Stimulated activated CD8-positive, alpha-beta memory T cell treated with anti-CD3 and anti-CD28 coated beads, Interleukin-7, amount 100 ng/mL, for 48 hours (primary cell): ENCODE measurements at places on chromosomes 5 and 9.
A peak's percentile ranks its signal among the peaks of the same experiment; 100 is the strongest.

DNA sequence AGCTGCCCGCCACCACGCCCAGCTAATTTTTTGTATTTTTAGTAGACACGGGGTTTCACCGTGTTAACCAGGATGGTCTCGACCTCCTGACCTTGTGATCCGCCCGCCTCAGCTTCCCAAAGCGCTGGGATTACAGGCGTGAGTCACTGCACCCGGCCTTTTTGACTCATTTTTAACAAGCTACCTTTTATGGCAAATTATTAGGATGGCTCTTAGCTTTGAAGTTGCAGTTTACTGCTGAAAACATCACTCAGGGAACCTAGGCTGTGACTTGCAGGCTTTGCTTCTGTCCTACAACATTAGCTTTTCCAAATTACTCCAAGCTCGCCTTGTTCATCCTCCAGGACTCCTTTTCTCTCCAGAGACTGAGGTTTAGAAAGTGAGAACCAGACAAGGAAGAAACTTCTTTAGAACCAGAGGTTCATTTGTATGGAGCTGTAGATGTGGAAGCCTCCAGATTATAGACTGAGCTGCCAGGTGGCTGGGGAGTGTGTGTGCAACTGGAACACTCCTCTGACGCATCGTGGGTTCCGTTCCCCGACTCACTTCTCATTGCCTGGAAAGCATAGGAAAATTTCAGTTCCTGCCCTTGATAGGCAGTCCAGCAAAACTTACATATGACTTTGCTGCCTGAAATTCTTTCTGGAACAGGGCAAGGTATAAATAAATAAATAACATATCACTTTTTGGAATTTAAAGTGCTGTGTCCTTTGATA is 23.8 kb upstream of the SPTAN1 start:
- no peak for DNase-seq

DNA sequence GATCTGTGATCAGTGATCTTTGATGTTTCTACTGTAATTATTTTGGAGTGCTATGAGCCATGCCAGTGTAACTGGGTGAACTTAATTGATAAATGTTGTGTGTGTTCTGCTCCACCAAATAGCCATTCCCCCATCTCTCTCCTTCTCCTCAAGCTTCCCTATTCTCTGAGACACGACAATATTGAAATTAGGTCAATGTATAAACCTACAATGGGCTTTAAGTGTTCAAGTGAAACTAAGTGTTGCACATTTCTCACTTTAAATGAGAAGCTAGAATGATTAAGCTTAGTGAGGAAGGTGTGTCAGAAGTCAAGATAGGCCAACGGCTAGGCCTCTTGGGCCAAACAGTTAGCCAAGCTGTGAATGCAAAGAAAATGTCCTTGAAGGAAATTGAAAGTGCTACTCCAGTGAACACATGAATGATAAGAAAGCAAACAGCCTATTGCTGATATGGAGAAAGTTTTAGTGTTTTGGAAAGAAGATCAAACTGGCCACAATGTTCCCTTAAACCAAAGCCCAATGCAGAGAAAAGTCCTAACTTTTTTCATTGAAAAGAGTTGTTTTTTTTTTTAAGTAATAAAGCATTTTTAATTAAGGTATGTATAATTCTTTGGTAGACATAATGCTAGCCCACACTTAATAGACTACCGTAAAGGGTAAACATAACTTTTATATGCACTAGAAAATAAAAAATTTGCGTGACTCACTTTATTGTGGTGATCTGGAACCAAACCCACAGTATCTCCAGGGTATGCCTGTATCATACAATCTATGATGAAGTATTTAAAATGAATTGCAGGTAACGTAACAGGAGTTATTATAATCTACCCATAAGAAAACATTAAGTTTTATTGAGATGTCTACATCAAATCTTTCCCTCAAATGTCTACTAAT is 42.5 kb upstream of the ALDH1A1 start:
- DNase-seq = no peak

DNA sequence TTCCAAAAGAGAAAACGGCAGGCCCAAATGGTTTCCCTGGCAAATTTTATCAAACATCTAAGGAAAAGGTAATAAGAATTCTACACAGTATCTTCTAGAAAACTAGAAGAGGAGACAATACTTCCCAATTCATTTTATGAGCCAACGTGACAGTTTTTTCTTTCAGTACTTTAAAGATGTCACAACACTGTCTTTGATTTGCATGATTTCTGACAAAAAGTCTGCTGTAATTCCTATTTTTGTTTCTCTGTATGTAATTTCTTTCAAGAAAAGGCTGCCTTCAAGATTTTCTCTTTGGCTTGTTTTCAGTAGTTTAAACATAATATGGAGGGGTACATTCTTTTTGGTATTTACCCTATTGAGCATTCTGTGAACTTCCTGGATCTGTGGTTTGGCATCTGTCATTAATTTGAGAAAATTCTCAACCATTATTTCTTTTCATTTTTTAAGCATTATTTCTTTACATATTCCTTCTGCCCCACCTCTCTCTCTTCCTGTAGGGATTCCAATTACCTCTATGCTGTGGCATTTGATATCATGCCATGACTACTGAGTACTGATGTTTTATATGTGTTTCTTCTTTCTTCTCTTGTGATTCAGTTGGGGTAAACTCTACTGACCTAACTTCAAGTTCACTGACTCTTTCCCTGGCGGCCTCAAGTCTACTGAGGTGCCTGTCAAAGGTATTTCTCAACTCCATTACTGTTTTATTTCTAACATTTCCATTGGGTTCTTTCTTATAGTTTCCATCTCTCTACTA is 32.2 kb downstream of the ANKS6 start:
- DNase-seq = no peak

DNA sequence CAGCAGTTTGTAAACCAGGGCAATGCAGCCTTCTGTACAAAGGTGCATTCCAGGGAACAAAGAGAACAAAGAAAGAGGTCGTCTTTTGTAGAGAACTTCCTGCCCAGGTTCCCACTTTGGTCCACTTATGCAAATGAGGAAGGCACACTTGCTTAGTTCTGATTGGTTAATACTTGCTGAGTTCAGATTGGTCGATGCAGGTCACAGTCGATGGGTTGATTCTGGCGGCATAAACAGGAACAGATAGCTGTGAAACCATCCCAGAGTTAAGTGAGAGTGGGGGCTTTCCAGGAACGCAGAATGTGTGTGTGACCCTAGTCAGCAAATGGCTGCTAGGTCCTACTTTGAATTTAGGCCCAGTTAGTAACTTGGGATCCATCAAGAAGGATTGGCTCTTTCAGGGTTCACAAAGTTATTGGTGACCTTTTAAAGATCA is 1.8 kb upstream of the ADAMTS13 start:
- no peak for DNase-seq

DNA sequence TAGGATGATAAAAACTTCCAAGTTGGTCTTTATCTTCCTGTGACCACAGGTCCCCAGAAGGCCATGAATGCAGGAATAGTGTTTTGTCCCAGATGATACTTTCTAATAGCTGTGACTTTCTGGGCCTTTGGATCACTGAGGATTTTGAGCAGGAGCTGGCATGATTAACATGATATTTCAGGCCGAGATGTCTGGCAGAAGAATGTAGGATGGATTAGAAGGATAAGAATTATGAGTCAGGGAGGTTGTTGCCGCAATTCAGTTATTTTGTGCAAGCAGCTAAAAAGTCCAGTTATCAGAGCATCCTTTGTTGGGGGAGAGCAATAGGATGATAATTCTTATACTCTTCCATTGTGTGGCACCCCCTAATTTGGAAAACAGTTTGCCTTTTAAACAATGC is 189.7 kb downstream of the PSAT1 start:
- DNase-seq = no peak

- DNase-seq = no peak
Measured at GRCh38 chr5:8340739-8341344, 471.9 kb downstream of the MTRR start.

DNA sequence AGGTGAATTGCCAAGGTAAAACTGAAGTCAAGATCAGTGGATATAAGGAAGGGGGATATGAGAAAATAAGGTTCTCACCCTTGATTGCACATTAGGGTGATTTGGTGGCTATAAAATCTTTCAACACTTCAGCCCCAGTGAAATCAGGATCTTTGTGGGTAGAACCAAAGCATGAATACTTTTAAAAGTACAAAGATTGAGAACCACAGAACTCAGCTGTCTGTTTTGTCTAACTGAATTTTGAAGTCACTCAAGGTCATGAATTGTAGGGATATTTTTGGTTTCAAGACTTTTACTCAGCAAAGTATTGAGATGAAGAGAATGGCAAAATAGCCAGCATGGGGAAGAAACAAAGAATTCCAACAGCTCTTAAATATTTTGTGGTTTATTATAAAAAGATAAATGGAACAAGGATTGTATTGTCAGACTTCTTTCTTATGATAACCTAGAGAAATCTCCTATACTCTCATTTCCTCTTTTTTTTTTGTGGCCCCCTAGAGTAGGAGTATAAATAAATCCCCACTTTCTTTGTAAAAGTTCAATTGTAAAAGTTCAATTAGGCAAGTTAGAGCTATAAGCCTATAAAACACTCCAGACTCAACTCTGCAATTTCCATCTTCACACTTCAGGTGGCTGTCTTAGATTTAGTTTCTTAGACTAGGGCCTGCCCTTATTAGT is 272.9 kb downstream of the PDE4D start:
- no peak for DNase-seq

DNA sequence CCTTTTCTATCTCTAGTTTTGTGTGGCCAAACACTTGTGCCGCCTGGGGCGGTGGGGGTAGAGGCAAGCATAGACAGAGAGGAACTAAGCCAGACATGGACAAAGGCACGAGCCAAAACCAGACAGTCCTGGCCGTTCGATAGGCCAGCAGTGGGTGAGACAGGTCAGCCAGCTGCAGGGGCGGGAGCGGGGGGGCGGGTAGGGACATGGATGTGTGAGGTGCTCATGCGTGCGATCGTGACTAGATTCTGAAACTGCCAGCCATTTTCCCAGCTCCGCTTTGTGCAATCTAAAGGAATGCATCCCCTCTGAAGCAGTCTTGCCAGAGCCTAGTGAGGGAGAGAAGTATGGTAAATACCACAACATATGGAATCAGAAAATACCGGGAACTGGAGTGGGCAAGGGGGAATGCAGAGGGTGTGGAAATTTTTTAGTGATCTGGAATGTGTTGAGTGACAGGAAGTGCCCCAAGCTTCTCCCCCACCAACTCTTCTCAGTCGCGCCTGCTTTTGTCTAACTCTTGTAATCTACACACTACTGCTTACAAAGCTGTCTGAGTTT is 111.9 kb downstream of the NR6A1 start:
- peak; percentile 21 for DNase-seq
